CD4-positive, alpha-beta T cell treated with Interleukin-15 for 1 hour (primary cell): ENCODE measurements at places on chromosomes 6 and 20.

- DNase-seq = no peak
Observed at GRCh38 chr6:44123544-44123943, 3.7 kb downstream of the MRPL14 start.

DNA sequence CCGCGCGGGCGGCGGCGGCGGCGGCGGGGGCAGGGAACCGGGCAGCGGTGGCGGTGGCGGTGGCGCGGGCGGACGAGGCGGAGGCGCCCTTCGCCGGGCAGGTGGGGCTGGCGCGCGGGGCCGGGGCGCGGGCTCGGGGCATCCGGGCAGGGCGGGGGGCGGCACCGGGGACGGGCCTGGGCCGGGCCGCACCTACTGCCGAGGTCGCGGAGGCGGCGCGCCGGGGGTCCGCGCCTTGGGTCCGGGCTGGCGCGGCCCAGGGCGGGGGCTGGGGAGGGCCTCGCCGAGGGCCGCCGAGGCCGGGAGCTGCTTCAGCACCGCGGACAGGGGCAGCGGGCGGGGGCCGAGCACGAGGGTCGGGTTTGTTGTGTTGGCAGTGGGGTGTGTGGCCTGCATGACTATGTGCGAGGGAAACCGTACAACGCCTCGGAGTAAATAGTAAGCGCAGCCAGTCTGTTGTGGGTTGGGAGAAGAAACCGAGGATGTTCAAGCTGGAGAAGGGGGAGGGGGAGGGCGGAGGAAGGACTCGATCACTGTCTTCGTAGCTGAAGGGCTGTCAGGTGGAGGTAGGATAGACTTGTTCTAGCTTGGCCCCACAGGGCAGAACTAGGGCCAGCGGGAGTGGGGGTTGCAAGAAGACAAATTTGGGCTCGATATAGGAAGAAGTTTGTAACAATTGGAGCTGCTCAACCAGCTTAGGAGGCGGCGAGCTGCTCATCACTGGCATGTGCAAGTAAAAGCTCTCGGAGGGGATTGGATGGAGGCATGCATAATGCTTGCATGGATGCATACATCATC lies 593 bp downstream of the MMP24 start:
- DNase-seq = no peak

DNA sequence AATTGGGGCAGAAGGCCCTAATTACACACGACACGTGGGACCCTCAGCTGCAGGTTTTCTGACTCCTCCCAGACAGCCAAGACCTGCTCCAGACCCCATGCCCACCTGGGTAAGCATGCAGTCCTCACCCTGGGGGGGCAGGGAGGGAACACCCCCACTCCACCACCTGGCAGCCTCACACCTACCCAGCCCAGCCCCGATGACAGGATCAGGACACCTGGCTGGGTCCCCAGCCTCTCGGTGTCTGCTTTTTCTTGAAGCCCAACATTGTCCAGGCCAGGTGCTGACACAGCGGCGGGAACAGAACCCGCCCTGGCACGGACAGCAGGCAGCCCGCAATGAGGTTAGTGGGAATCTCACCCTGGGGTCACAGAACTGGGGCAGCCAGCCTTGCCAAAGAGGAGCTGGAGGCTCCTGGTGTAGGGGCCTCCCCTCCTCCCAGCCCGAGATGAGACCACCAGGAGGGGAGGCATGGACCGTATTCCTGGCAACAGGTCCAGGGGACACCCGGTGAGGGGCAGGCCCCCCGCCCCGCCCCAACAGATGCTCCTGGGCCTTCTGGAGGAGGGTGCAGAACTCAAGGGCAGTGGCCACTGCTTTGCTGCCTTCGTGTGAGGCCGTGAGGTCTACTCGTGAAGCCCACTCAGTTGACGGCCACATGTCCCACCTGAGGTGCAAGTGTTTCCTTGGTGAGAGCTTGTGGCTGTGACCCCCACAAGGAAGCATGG lies 103.8 kb downstream of the DLL1 start:
- no peak for DNase-seq

DNA sequence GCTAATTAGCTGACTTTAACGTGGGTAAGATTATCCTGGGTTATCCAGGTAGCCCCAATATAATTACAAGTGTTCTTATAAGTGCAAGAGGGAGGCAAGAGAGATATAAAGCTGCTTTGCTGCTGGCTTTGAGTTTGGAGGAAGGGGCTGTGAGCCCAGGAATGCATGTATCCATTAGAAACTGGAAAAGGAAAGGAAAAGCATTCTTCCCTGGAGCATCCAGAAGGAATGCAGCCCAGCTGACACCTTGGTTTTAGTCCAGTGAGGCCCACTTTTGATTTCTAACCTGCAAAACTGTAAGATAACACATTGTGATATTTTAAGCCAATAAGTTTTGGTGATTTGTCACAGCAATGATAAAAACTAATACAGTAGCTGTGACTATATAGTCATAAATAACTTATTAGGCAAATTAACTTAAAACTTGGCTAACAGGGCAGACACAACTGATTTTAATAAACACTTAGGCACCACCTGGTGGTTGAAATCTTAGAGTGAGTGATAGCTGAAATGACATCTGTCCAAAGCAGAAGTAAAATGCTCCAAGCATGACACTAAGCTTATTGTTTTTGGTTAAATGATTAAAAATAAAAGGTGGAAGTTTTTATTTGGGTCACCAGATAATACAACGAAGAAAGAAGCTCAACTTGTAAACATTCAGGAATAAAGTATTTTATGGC lies 35.6 kb downstream of the ADGRF4 start:
- no peak for DNase-seq

GRCh38 chr20:12179692-12180091 lies 262.0 kb downstream of the BTBD3 start:
- DNase-seq = no peak

GRCh38 chr6:115137910-115138309 lies 795.1 kb upstream of the HS3ST5 start:
- no peak for DNase-seq

- DNase-seq = no peak
Observed at GRCh38 chr20:41905199-41905598, 287.0 kb upstream of the CHD6 start.

DNA sequence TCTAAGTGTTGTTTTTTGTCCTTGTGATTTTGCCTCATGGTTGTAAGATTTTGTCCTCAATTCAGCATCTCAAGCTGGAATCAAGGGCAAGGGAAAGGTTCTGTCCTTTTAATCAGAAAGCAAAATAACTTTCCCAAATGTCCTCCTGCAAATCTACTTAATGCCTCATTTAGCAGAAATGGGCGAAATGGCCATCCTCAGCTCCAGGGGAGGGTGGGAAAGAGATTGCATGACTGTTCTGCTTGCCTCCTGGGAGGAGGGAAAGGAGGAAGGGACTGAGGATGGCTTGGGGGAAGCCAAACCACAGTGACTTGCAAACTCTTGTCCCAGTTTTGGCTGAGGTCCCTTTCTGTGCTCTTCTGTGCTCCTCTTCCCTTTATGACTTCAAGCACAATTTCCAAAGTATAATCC lies 43.4 kb downstream of the TNFAIP3 start:
- no peak for DNase-seq

- no peak for DNase-seq
Observed at GRCh38 chr6:46867411-46867810, 54.3 kb downstream of the ADGRF5 start.

GRCh38 chr20:35463455-35464300 lies 8.3 kb downstream of the CEP250 start:
- DNase-seq = peak; percentile 58

DNA sequence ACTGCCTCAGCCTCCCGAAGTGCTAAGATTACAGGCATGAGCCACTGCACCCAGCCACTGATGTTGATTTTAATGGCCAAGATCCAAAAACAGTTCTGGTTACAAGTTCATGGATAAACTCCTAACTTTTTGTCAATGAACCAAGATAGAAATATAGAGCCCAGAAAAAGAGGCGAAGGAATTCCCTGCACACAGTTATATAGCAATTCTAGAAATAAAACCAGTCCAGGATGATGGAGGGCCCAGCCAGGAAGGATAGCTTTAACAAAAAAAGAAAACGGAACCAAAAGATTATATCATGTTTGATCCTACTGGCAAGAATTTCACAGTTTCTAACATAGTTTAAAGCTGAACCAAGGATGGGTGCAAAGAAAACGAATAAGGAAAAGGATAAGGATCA lies 10.9 kb downstream of the EPB41L2 start:
- DNase-seq = no peak

DNA sequence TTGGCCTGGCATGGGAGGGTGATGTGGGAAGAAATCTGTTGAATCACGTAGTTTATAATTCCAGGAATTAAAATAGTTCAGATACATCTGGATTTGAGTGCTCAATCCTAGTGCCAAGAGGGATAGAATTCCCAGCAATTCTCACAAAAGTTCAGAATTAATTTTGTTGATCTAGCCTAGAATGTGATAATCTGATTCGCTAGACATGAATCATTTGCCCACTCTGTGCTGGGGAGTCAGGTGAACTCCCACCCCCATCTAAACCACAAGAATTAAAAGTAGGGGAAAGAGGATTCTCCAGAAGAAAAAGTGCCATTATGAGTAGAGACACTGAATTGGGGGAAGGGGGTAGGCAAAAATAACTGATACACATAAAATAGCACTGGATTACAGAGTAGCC lies 85.0 kb downstream of the LIN28B start:
- DNase-seq = no peak

DNA sequence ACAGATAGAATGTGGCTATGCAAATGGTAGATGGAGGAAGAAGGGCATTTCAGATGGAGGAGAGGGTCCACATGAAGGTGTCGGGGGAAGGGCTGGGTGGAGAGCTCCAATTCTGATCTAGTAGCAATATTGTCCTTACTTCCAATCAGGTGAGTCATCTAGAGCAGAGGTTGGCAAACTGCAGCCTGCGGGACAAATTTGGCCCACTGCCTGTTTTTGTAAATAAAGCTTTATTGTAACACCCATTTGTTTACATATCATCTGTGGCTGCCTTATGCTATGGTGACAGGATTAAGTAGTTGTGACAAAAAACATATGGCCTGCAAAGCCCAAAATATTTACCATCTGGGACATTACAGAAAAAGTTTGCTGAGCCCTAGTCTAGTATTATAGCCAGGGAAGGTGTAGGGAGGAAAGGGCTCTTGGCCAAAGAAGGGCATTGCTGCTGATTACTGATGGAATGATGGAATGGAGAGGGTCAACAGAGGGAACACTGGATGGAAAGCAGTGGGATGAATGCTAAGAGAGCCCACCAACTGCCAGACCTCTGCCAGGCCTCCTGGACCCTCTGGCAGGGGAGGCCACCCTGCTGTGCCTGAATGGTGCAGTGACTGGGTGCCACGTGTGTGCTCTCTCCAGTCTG lies 79.8 kb downstream of the SLC22A23 start:
- DNase-seq = no peak

DNA sequence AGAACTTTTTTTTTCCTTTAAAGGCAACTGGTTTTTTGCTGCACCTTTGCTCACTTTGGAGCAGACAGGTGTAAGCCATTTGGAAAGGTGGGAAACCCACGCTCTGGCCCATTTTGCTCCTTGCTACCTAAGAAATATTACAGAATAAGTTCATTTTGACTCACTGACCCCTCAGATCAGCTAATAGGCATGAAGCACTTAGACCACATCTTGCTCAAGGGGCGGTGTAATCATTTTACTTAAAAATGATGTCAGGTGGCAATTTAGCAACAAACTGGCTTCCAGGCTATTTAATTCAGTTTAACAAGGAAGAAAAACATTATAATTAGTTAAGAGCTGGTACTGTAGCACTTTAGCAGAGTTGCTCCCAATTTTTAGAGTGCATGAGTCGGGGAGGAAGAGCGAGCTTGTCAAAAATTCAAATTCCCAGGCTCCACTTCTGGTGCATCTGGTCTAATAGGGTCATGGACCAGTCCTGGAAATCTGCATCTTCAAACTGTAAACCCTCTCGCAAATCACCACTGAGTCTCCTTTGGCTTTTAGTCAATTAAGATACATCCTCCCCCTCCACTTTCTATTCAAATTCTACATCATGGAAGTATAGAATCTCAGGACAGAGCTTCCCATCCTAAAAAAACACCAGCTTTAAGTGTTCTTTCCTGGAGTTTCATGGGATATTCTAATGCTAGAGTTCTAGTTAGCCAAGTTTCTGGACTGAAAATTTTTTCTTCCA lies 38.2 kb downstream of the JAG1 start:
- DNase-seq = no peak
